8988T (cell line): ENCODE measurements at places on chromosomes 16 and 17.
A peak's percentile ranks its signal among the peaks of the same experiment; 100 is the strongest.

- DNase-seq: no peak
Observed at GRCh38 chr16:79609861-79610260, 9.3 kb upstream of the MAF start.

DNA sequence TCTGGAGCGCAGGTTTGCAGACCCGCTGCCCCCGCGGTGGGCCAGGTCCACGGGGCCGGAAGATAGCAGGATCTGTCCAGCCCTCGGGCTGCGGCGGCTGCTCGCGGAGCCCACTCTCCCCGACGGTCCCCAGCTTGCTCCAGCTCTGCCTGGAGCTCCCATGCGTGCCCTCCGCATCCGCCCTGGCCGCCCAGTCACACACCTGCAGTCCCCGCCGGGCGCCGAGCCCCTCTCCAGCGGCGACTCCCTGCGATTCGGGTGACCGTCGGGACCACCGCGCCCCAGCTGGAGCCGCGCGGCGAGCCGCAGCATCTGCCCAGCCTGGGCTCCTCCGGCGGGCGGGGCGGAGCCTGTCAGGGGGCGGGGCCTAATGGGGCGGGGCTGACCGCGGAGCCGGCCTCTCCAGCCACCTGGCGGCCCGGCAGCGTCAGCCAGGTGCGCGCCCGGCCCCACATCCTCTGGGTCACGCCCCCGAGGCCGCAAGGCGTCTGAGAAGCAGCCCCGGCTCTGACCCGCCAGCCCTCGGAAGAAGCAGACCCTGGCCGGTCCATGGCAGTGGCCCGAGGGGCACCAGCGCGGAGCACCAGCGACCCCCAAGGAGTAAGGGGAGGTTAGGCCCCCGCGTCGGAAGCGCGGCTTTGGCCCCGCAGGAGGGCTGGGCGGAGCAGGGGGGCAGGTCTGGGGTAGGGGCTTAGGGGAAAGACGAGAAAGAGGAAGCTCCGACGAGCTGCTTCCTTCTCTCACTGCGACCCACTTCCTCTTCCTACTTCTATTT, at the start of gene PIK3R5:
Gene PIK3R5 (minus strand): TSS at position 314 of the 775 bp plus-strand sequence. CDS start 54,213 bp downstream, outside the sequence.
- no peak for DNase-seq

DNA sequence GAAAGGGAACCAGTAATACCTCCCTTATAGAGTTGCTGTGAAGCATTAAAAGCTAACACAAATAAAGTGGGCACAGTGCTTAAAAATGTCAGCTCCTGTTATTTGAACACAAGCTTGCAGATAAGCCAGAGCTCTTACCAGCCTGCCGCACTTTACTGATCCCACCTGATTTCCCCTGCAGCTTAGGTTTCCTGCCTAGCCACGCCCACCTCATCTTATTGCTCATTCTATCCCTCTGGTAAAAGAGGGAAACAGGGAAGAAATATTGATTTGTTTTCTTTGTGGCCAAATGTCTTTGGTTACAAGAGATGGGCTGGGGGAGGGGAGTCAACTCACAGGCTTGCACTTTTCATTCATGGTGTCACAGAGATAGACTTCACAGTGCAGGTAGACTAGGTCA, 9.6 kb upstream of the GP2 start:
- no peak for DNase-seq

- no peak for DNase-seq
Observed at GRCh38 chr17:74335529-74336062, 9.6 kb downstream of the KIF19 start.

DNA sequence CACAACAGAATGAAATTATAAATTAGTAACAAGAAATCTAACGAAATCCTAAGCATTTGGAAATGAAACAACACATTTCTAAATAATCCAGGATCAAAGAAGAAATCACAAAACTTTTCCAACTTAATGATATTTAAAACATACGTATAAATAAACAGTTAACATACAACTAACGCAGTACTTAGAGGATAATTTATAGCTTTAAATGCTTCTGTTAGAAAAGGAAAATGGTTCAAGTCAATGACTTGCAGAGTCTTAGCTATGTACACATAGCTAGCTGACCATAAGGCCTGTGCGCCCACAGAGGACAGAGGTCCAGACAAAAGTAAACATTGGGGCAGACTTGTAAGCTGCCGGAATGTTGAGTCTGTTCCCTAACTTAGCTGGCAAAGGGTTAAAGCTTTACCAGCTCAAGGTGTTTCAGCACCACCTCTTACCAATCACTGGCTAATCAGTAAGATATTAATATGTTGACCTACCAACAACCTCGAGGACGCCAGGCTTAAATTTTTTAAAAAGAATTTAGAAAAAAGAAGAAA, 84.6 kb downstream of the PARN start:
- no peak for DNase-seq

DNA sequence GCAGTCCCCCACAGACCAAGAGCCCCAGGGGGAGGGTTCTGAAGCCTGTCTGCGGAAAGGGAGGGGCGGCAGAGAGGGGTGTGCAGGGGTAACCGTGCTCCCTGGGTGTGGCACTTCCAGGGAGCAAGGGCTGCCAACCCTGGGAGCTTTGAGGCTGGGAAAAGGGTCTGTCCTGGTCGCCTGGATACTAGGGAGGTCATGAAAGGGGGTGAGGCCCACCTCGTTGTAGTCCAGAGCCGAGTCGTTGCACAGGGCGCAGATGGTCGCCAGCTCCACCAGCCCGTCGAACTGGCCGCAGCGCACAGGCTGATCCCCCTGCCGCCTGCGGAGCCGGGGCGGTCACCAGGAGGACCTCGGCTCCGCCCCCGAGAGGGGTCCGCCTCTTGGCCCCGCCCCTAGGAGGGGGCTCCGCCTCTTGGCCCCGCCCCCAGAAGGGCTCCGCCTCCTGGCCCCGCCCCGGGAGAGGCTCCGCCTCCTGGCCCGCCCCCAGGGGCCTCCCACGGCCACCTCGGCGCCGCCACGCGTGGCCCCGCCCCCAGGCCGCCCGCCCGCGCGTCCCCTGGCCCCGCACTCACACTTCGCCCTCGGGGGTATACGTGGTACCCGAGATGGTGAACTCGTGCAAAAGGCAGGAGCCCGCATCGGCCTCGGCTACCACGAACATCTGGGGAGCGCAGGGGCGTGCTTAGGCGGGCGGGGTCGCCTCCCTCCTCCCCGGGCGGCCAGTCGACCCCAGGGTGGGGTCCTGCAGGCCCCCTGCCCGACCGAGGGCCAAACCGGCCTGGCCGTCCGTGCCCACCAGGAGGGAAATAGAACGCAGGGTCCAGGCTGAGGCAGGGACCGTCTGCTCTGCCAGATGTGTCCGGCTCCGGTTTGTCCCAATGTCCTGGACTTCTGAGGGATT, 19.5 kb downstream of the ATP2A3 start:
- peak; percentile 61 for DNase-seq

GRCh38 chr17:78227455-78227916, 3.9 kb upstream of the TMEM235 start:
- no peak for DNase-seq

GRCh38 chr16:1757714-1758461, 13.5 kb downstream of the NME3 start:
- no peak for DNase-seq

GRCh38 chr16:17658881-17659280, 188.1 kb upstream of the XYLT1 start:
- DNase-seq: no peak

DNA sequence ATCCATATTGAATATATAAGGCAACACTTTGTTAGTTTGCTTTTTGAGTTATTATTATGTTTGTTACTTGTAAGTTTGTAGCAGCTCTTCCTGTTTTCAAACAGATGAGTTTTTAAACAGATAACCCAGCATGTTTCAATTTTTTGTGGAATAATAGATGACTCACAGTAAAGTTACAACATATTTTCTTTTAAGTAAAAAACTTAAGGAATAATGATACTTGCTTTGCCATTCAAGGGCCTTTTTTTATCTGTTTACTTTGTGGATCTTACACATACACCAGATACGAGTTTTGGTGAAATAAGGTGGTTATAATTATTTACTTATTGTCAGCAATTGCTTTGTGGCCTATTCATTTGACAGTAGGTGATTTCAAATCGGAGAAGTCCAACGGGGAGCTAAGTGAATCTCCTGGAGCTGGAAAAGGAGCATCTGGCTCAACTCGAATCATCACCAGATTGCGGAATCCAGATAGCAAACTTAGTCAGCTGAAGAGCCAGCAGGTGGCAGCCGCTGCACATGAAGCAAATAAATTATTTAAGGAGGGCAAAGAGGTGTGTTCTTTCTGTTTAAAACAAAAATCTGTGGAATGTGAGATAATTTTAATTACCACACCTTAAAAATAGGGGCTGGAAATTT, 66.3 kb downstream of the BPTF start:
- DNase-seq: no peak

DNA sequence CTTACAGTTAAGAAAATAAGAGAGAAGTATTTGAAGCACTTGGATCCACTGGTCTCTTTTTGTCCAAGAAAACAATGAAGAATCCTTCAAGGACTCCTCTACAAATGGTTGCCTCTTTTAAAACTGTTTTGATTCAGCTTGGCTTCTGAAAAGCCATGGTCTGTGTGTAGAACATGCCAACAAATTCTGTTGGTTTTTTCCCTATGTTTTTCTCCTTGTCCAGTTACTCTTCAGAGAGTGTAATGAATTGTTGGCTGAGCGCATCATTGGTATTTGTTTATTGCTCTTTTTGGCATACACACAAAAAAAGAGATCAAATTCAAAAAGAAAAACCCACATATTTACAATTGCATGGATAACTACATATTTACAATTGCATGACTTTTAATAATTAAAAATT, at the start of gene ABCA10:
Gene ABCA10 (minus strand): TSS at position 249 of the 400 bp plus-strand sequence. CDS start 3,466 bp downstream, outside the sequence.
- DNase-seq: no peak

DNA sequence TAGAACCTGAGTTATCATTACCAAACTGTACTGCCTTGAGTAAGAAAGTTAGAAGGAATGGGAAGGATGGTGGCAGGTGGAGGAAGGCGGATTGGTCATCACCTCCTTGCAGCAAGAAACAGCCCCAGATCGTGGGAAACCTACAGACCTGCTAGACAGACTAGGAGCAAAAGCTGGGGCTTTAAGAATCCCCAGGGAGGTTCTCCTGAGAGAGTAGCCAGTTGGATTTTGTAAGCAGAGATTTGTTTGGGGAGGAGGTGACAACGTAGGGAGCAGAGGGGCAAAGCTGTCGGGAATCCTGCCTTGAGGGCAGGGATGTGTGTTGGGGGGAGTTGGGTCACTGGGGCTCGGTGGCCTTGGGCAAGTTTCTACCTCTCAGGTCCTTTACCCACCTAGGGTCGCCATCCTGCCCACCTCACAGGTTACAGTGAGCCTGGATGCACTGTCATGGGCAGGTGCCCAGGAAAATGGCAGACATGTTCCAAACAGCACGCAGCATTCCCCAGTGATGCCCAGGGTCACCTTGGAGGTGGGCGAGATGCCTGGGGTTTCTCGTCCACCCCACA, 49.2 kb upstream of the STH start:
- DNase-seq: no peak

DNA sequence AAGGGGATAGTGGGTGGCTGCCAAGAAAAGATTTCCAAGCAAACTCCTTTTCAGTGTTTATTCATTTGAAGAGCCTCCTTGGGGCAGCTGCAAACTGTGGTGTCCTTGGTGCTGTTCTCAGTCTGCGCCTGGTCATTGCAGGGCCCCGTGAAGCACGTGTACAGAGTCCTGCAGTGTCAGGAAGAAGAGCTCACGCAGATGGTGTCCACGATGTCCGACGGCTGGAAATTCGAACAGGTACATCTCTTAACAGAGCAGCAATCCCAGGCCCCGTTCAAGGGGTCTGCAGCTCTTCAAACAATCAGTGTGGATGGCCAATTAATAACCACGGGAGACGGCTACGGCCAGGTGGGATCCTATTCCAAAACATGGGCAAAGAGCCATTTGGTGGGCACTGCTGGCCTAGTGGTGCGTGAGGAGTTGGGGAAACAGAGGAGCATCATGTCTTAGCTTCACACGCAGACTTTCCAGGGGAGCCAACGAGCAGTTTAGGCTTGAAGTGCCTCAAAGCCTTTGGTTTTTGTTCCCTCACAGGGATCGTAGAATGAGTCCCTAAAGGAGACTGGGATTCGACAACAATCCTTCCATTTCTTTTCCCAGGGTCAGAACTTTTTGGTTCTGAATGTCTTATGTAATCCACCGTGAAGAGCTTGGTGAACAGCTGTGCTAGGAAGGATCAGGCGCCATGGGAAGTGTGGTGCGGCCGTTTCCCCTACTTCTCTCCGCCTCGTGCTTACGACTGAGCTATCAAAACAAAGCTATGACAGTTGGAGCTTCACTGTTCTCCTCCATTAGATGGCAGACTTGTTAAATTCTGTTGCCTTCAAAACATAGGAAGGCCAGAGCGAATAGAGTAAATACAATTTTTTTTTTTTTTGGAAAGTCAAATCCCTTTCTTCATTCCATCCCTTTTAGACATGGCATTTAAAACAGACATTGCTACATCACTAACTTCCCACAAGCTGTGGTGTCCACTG, 12.6 kb downstream of the KCTD2 start:
- DNase-seq: no peak

- DNase-seq: no peak
Observed at GRCh38 chr16:87821376-87822107, 47.8 kb downstream of the SLC7A5 start.

GRCh38 chr17:38867179-38867967, 2.5 kb upstream of the LASP1 start:
- DNase-seq: no peak

DNA sequence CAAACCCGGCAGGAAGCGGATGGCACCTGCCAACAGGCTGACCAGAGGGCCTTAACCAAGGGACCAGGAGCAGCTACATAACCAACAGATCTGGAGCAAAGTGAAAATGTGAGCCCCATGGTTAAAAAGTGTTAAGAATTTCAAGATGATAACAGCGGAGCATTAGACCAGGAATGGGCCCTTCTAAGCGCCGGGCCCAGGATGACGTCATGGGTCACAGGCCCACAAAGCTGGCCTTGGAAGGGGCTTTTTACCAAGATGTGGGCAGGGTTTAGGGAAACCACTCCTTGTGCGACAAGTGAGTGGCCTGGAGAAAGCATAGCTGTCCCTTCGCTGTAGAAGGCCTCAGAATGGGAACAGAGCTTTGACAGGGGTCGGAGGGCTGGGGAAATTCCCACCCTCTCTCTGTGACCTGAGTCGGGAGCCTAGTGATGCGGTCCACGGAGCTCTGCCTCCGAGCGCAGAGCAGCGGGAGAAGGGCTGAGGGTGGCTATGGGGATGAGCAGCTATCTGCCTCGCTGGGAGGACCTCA, 84.4 kb upstream of the RPL38 start:
- no peak for DNase-seq

GRCh38 chr16:46800494-46800893, 30.5 kb downstream of the C16orf87 start:
- DNase-seq: no peak

DNA sequence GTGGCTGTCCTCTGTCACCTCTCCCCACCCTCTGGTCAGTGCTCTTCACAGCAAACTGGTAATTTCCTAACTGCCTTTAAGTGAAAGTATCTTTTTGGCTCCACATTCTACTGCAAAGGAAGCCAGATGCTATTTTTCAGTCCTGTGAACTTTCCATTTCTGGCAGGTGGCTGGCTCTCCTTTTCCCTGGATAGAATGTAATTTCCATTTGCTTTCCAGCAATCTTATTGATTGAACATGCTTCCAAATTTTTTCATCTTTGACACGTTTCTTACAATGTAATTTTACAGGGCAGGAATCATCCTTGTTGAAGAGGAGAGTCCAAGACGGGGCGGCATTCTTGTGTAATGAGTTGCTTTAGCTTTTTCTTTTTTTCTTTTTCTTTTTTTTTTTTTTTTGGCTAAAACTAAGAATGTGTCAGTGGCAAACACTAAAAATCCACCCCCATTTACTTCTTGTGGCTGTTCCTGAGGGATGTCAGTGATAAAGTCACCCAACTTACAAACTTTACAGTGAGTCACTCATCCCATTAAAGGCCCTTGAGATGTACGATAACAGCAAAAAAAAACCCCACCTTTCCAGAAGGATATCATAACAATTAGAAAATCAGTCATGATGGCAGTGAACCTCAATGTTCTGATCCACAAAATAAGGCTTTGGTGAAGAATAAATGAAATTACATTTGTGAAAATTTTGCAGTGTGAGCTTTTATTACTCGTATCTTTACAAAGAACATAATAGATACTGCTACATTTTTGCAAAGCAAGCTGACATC, 29.4 kb upstream of the PRKCA start:
- DNase-seq: no peak
